ENCODE measurements at places on chromosomes 1 and 21.

GRCh38 chr1:56199956-56200355 is 379.4 kb downstream of the PLPP3 start:
- DNase-seq: no peak

GRCh38 chr1:87898431-87898830 is 569.8 kb downstream of the LMO4 start:
- DNase-seq: no peak

DNA sequence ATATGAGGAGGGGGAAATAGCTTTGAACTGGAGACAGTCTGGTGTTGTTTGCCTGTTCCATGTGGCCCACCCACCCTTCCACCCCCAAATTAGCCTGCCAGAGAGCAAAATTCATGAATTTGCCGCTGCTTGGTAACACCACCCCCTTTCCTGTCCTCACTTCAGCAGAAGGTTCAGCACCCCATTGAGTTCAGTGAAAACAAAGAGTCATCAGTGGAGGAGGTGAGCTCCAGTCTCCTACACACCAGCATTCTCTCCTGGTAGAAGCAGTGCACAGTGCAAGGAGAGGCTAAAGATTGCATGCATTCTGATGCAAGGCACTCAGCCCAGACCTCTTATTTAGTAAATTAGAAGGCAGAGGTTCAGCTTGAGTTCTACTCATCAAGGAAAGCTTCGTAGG is 99.7 kb upstream of the DYNLT5 start:
- no peak for DNase-seq

DNA sequence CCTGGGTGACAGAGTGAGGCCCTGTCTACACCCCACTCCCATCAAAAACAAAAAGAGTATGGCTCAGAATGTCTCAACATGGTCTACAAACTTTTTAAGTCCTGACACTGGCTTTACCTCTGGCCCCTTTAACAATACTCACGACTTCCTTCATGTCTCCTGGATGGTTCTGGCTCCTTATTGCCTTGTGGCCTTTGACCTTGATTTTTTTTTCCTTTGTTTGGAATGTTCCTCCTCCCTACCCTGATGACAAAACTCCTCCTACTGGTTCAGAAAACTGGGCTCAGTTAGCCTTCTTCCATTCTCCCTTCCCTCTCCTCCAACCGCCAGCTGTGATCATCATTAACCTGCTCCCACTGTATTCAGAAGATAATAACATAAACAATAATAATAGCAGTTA is 4.6 kb upstream of the SOAT1 start:
- no peak for DNase-seq

DNA sequence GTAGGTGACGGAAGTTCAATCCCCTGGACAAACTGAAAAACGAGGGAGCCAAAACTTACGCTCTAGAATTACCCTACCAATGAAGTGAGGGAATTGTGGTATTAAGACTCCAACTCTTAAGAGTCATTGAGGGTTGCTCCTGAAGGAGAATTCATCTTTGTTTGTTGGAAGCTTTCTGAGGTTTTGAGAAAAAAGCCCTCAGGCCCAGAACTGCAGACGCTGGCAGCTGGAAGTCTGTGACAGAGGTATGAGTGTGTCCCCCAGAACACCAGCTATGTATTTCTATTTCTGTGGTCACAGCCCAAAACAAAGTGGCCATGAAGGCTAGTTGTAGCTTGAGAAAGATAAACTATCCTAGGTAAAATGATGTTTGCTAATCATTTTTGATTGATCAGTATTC is 438.8 kb upstream of the B3GALT2 start:
- no peak for DNase-seq

DNA sequence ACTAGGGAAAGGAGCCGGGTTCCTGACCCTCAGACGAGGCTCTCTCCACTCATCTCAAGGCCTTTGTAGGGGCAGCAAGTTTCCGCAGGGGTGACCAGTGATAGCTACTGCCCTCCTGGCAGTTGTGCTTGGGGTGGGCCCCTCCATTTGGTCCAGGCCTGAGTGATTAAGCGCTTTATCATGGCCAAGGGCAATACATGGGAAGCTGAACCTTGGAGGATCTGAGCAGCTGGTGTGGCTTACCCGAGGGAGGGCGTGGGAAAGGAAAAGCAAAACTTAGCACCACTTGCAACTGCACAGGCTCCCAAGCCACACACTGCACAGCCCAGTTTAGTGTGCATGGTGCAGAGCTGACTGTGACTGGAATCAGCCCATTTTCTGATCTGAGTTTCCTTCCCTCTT is 47.8 kb downstream of the GADD45A start:
- DNase-seq: no peak

GRCh38 chr1:98388441-98388840 is 273.1 kb upstream of the SNX7 start:
- DNase-seq: peak; percentile 75

DNA sequence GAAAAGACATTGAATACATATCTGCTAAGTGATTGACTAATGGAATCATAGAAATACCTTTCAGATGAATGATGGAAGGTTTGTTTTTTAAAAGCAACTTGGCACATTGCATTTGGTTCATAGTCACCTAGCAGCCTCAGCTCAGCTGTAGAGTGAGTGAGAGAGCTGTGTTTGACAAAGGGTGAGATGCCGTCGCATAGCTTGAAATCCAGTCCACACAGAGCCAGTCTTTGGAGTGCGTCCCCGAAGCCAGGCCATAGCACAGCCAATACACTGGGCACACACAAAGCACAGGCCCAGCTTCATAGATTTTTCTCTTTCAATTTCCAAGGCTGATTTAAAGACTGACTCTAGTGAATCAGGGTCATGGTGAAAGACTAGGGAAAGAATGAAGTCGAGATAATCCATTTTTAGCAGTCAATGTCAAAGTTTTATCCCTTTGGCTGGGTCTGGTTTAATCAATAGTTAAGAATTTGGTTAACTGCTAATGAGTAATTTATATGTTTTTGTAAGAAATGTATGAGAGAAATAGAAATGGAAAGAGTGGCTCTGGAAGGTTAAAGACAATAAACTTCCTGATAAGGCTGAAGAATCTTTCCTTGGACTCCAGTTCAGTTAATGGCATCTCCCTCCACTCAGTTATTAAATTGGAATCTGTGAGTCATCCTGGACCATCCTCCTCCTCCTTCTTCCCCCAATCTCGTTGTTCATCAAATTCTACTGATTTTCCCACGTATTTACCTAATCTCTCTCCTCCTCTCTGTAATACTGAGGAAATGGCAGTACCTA is 101.2 kb upstream of the IRF2BP2 start:
- peak; percentile 56 for DNase-seq

DNA sequence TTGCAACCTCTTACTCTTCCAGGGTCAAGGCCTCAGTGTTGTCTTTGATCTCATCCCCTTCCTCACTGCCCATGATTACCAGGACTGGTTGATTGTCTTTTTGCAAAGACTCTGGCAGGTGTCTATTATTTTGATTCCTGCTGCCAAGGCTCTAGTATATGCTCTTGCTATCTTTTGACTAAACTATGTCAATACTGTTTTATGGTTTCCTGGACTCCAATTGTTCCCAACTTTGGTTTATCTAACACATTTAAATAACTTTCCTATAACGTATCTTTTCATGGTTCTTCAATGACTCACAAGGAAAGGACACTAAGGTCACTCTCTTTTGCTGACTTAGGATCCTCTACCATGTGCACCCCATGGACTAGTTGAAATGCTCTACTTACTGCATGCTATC is 141.5 kb downstream of the PTPRC start:
- DNase-seq: peak; percentile 34

DNA sequence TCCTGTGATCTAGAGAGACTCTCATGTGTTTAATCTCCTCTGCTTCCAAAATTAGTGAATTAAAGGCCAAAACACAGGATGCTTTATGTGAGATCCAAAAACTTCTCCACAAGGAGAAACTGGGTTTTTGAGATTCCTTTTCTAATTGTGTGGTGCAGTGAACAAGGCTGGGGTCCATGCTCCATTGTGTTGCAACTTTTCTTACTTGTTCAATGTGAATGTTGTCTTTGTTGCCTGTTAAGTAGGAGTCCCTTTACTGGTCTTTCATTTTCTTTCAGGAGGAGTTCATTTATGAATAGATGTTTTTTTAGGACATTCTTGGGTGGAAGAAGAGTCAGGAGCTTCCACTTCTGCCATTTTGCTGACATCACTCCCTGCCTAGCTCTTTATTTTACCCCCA is 40.6 kb upstream of the CFHR3 start:
- no peak for DNase-seq

DNA sequence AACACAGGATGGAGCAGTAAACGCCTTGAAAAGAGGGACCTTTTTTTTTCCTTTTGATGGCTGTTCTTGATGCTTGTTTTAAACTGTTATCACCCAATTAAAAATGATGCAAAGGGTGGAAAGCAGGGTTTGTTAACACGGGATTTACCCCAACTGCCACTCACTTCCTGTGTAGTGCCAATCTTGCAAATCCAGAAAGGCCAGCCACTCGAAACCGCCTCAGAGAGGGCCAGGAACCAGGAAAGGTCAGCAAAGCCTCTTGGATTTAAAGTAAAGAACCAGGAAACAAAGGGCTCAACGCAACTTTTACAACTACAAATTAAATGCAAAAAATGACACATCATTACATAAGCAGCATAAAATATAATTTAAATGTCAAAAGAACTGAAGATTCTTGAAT is 347.4 kb downstream of the PDE4B start:
- no peak for DNase-seq

DNA sequence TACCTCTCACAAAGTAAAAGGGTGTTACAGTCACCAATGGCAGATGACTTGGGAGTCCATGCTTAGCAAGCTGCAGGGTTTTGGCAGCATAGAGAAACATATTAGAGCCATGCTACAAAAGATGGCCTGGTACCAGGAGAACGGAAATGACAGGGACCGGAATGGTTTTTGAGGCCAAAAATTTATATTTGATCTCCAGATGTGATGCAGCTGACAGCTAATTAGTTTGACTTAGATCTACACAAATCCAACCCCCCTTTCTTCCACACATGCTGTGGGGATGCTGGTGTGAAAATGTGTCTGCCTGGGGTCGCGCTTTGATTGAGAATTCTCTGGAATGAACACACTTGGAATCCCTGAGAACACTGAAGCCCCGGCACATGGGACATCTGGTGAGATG is 26.5 kb downstream of the SYF2 start:
- DNase-seq: no peak

DNA sequence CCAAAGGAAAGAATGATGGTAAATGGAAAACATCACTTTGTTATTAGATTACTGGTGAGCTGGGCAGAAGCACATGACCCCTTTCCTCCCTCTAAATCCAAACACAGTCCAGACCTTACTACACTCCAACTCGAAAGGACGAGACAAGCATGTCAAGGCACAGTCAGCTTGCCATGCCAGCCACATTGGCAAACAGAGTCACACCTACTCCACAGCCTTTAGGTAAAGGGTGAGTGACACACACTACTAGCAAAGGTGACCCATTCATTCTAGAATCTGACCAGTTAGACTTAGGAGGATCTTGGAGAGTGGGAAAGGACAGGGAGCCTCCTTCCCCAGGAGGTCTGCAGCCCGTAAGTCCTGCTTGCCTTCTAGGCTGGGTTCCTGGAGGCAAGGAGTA is 3.0 kb downstream of the SLC44A3 start:
- DNase-seq: no peak

DNA sequence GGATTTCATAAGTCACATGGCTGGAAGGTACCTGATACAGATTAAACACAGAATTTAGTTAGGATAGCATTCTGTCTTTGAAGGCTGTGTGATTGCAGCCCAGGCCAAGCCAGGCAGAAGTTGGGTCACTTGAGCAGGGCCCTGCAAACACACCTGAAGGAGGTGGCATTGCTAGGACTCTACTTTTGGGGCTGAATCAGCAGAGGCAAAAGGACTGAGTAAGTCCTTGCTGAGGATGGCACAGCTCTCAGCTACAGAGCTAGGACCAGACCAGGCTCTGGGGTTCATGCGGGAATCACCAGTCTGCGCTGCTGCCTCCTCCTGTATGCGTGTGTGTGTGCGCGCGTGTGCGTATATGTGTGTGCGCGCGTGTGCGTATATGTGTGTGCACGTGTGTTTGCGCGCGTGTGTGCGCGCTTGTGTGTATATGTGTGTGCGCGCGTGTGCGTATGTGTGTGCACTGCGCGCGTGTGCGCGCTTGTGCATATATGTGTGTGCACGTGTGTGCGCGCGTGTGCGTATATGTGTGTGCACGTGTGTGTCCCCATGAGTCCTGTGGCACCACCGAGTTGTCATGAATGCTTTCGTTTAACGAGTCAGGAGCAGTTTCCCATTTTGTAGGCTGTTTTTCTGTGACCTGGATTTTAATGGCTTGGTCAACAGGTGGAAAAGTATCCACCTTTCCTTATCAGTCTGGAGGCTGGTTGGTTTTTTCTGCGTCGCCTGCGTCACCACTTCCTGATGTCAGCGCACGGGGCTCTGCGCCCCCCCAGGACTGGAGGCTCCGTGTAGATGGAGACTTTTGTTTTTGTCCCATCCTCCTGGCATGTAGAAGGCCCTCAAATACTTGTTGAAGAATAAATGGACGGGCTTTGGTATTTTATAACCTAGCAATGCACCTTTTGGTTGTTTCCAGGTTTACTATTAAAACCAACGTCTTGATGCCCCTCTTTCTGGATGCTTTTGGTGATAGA is 34.7 kb downstream of the ADARB1 start:
- no peak for DNase-seq

DNA sequence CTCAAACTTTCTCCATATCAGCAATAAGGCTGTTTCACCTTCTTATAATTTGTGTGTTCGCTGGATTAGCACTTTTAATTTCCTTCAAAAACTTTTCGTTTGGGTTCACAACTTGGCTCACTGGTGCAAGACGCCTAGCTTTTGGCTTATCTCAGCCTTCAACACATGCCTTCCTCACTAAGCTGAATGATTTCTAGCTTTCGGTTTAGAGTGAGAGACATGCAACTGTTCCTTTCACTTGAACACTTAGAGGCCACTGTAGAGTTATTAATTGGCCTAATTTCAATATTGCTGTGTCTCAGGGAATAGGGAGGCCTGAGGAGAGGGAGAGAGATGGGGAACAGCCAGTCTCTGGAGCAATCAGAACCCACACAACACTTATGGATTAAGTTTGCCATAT is 41.2 kb upstream of the IFNLR1 start:
- DNase-seq: no peak

GRCh38 chr1:7199077-7199779 is 414.0 kb downstream of the CAMTA1 start:
- DNase-seq: no peak

GRCh38 chr1:167721617-167722151 is at the start of gene MPZL1:
MPZL1 (plus strand) TSS chr1:167721982; CDS start chr1:167722152, 170 bp downstream.
- DNase-seq: peak; percentile 89

DNA sequence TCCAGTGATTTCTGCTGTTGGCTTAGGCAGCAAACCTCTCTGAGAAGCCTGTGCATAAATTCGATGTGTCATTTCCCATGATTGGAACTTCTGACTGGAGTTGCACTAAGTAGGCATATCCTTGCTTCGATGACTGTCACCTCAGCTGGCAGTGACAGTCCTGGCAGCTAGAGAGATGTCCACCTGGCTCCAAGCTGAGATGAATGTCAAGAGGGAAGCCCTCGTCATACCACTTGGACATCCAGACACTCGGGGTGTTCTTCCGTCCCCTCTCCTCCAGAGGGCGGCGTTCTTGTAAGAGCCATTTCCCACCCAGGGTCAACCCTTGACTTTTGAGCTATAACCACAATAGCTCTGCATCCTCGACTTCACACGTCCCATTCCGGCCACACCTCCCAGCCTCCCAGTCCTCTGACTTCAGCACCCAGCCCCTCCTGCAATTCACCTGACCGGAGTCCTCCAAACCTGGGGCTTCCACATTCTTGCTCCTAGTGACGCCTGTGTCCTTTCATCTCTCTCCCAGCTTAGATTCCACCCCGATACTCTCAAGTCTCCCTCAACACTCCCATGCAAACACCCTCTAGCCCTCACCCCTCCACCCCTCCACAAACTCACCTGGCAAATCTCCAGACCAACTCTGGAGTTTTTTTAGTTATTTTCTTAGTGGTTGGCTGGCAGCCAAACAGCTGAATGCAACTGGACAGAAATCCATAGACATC is 17.3 kb downstream of the CA6 start:
- peak; percentile 17 for DNase-seq
